ENCODE measurements at places on chromosomes 1 and 21.

- H3K27me3 ChIP-seq, result no peaks in the 10 kb centered on the region
- no peaks in the 10 kb centered on the region for H3K4me1 ChIP-seq
- H3K27ac ChIP-seq, result no peak overlapping the region
- H3K36me3 ChIP-seq, result peaks cover 5% of the 10 kb centered on the region
These were observed 25.4 kb downstream of the HMGCS2 start for GRCh38 chr1:119743308-119743707.

DNA sequence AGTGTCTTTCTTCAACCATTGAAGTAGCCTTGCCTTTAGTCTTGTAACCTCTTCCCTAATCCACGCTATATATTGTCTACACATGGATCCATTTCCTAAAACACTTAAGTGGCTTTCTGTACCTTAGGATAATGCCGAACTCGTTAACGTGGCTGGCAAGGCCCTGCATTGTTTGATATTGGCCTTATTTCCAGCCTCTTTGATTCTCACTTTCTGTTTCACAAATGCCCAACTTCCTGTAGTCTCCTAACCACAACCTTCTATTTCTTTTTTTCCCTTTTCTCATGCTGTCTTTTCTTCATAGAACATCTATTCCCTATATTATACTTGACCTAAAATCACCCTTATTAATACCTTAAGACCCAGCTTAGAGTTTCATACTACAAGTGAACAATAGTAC is 536.0 kb downstream of the LMO4 start:
- H3K36me3 ChIP-seq, result no peaks in the 10 kb centered on the region
- H3K27me3 ChIP-seq, result no peaks in the 10 kb centered on the region
- peaks cover 4% of the 10 kb centered on the region for H3K4me1 ChIP-seq
- H3K4me3 ChIP-seq, result no peak overlapping the region
- H3K27ac ChIP-seq, result no peak overlapping the region

DNA sequence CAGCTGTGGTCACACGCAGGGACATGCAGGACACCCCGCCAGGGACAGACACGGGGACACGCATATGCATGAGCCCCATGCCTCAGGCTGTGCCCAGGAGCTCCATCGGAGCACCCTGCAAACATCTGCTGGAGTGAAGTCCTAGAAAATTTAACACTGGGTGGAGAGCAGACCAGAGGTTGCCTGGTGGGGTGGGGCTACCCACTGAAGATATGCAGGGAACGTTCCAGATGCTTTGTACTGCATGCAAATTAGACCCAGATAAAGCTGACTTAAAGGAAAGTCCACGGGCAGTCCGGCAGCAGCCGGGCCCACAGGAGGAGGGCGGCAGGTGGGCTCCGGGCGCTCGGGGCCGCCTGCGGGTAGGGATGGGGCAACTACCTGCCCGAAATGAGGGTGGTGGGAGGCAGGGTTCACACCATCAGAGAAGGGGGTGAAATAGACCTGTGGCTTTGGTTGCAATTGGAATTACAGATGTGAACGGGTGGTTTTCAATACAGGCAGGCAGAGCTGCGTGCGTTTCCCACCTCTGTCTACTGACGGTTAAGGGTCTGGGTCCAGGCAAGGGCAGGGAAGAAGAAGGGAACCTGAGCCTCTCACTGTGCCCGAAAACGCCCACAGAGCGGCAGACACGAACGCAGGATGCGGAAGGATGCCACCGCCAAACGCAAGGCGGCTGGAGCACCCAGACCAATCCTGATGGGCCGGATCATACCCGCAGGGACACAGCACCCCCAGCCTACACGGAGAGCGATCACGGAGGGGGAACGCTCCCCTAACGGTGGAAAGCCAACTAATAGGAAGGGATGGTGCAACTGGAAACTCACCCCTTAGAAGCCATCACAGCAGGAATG is 21.0 kb downstream of the CFAP74 start:
- peaks cover 2% of the 10 kb centered on the region for H3K27me3 ChIP-seq
- H3K4me3 ChIP-seq, result no peak overlapping the region
- no peak overlapping the region for H3K27ac ChIP-seq
- no peak for DNase-seq

DNA sequence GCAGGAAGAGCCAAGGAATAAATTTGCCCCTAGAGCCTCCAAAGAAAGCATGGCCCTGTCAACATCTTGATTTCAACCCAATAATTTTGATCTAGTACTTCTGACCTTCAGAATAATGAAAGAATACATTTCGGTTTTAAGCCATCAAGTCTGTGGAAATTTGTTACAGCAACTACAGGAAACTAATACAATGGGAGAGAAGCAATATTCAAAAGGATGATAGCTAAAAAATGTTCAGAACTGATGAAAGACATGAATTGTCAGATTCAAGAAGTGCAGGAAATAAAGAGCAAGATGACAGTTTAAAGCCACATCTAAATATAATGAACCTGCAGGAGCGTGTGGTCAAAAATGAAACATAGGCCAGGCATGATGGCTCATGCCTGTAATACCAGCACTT is 24.8 kb upstream of the IFFO2 start:
- H3K36me3 ChIP-seq, result no peaks in the 10 kb centered on the region
- H3K4me3 ChIP-seq, result no peak overlapping the region
- H3K4me1 ChIP-seq, result no peaks in the 10 kb centered on the region
- no peak for DNase-seq
- H3K27me3 ChIP-seq, result peaks cover 20% of the 10 kb centered on the region

DNA sequence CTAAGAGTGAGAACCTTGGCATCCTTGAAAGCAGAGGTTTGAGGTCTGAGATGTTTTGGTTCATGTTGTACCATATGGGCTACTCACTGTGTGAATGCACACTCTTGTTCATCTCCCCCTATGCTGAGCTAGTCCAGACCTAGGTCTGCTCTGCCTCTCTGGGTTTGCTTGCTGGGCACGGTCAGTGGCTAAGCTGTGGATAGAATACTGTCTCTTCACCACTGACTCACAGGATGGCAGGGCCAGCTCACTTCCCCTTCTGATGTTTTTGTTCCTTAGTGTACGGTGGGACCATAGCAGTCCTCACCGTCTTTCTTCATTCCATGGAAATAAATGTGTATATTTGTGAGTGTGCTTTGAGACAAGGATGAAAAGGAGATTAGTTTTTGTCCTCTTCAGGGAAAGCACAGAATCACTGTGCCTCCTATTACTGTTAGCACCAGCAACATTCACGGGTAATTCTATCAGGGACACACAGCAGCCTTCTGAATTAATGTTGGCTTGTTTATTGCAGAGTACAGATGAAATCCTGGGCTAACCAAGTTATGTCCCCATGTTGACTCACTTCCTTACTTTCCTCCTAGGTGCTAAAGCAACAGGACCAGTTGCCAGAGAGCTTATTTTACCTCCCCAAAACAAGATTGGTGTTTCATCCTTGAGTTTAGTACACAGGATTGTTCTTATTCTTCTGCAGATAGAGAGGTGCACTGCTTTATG is 56.9 kb upstream of the IVNS1ABP start:
- H3K4me3 ChIP-seq, result no peak overlapping the region
- H3K27me3 ChIP-seq, result no peaks in the 10 kb centered on the region
- no peaks in the 10 kb centered on the region for H3K36me3 ChIP-seq
- H3K27ac ChIP-seq, result peak overlapping the region; percentile 10
- DNase-seq, result peak; percentile 13

DNA sequence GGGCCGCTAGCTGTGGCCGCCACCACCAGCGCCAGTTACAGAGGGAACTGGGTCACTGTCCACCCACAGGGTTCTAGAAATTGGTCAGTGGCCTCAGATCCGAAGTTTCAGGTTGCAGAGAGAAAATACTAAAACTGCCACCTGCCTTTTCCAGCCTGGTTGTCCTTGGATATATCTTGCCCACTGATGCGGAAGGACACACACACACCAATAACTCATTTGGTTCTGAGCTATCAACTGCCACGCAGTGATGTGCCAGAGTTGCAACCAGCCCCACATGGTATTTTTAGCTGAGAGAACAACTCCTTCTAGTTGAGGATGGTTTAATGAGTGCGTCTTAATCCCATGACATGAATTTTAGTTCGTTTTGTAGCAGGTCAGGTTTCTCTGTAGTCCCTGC is 68.1 kb downstream of the SH3BGR start:
- H3K27ac ChIP-seq, result no peak overlapping the region
- H3K4me3 ChIP-seq, result no peak overlapping the region
- peaks cover 1% of the 10 kb centered on the region for H3K27me3 ChIP-seq
- peaks cover 2% of the 10 kb centered on the region for H3K4me1 ChIP-seq
- no peak for DNase-seq

GRCh38 chr1:245062741-245063305 is 92.0 kb upstream of the KIF26B start:
- no peaks in the 10 kb centered on the region for H3K36me3 ChIP-seq
- H3K4me1 ChIP-seq, result no peaks in the 10 kb centered on the region
- DNase-seq, result peak; percentile 16
- H3K27ac ChIP-seq, result no peak overlapping the region

GRCh38 chr1:217029281-217030157 is 306.3 kb upstream of the ESRRG start:
- H3K36me3 ChIP-seq, result no peaks in the 10 kb centered on the region
- H3K4me3 ChIP-seq, result no peak overlapping the region
- H3K27ac ChIP-seq, result no peak overlapping the region
- H3K4me1 ChIP-seq, result no peaks in the 10 kb centered on the region
- H3K27me3 ChIP-seq, result no peaks in the 10 kb centered on the region

- H3K36me3 ChIP-seq, result no peaks in the 10 kb centered on the region
- peaks cover 8% of the 10 kb centered on the region for H3K27me3 ChIP-seq
- no peak overlapping the region for H3K4me3 ChIP-seq
- no peak for DNase-seq
These were observed 24.6 kb upstream of the OVAAL start for GRCh38 chr1:180534214-180534613.

- no peak overlapping the region for H3K27ac ChIP-seq
- no peak for DNase-seq
- no peaks in the 10 kb centered on the region for H3K36me3 ChIP-seq
- no peak overlapping the region for H3K4me3 ChIP-seq
These were observed 48.6 kb upstream of the LMO4 start for GRCh38 chr1:87279966-87280535.

DNA sequence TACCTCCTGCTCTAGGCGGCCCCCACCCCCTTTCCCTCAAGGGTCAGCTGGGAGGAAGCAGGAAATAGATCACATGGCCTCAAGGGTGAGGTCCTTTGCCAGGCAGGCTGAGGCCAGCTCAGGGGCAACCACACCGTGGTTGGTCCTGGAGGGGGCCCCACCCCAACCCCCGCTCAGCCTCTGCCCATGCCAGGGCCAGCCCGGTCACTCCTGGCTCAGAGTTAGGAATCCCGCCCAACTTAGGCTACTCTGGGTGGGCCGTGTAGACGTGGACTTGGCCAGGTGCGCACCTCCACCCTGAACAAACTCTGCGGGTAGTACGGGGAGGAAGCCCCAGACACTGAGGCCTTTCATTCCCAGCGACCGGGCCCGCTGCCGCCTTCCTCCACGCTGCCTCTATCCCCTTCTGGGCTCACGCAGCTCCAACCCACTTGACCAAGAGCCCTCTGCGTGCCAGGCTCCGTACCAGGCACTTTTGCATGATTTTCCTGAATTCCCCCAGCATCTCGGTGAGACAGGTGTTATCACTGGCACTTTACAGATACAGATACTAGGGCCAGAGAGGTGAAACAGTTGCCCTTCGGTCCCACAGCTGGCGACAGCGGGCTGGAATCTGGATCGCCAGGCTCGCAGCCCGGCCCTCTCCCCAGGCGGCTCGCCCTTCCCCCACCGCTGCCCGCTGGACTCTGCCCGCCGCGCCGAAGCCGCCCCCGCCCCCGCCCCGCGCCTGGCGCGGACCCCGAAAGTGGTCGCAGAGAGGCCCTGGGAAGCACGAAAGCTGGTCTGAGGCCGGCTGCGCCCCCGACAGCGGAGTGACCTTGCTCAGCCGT is 769 bp downstream of the GALE start:
- peak; percentile 74 for DNase-seq
- peak overlapping the region; percentile 90 for H3K27ac ChIP-seq
- no peaks in the 10 kb centered on the region for H3K27me3 ChIP-seq
- peaks cover 17% of the 10 kb centered on the region for H3K36me3 ChIP-seq
- H3K4me3 ChIP-seq, result peak overlapping the region; percentile 94

GRCh38 chr1:239897458-239897857 is 194.2 kb upstream of the FMN2 start:
- H3K27ac ChIP-seq, result no peak overlapping the region
- H3K36me3 ChIP-seq, result no peaks in the 10 kb centered on the region
- peaks cover 5% of the 10 kb centered on the region for H3K27me3 ChIP-seq
- DNase-seq, result no peak
- no peak overlapping the region for H3K4me3 ChIP-seq
- peaks cover 2% of the 10 kb centered on the region for H3K4me1 ChIP-seq

- H3K4me1 ChIP-seq, result peaks cover 17% of the 10 kb centered on the region
- peaks cover 12% of the 10 kb centered on the region for H3K36me3 ChIP-seq
- no peak overlapping the region for H3K4me3 ChIP-seq
- peaks cover 4% of the 10 kb centered on the region for H3K27me3 ChIP-seq
- H3K27ac ChIP-seq, result no peak overlapping the region
These were observed 14.7 kb upstream of the IL24 start for GRCh38 chr1:206882555-206882954.

DNA sequence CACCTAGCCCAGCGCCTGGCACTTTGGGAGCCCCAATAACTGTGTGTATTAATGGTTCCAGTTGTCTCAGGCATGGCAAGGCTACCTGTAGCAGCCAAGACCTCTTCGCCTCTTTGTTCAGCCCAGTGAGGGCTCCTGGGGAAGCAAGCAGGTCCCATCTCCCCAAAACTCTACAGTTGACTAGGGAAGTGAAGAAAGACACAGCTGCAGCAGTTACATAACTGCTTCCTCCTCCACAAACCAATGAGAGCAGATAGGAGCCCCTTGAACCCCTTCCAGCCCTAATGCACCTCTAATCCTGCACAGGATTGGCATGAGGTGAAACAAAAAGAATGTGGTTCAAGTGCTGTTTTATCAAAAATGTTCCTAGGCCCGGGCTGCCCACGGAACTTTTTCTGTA is 100.5 kb downstream of the SYF2 start:
- peaks cover 3% of the 10 kb centered on the region for H3K27me3 ChIP-seq
- H3K4me3 ChIP-seq, result no peak overlapping the region
- no peaks in the 10 kb centered on the region for H3K4me1 ChIP-seq

DNA sequence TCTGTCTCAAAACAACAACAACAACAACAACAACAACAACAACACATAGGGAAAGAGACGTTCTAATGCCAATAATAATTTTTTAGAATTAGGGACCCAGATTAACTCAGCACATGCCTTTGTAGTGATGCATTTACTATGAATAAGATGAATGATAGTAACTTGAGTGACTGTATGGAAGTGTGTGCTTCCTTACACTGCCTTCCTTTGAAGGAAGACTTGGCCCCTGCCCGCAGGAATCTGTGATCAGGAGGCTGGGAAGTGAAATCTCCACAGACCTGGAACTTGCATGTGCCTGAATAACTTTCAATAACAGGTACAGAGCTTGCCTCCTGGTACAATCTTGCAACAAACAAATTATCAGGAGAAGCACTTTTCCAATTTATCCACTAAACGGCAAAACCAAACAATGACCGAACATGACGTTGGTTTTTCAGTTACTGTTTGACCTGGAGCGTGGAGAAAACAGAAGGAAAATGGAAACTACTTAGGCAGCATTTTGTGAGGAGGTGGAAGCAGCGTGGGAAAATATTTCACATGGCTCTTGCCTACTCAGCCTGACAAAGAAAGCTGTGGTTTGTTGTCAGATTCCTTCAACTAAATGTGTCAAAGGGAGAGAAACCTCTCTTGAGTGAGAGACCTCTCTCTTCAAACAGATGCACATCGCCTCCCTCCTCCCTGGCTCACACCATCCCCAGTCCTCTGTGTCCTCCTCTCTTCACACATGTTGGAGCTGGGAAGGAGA is 10.1 kb upstream of the ABCA4 start:
- DNase-seq, result no peak
- H3K27me3 ChIP-seq, result peaks cover 8% of the 10 kb centered on the region
- H3K36me3 ChIP-seq, result no peaks in the 10 kb centered on the region
- no peak overlapping the region for H3K4me3 ChIP-seq
- H3K4me1 ChIP-seq, result no peaks in the 10 kb centered on the region
- no peak overlapping the region for H3K27ac ChIP-seq

- H3K27ac ChIP-seq, result no peak overlapping the region
- no peaks in the 10 kb centered on the region for H3K4me1 ChIP-seq
- peaks cover 4% of the 10 kb centered on the region for H3K36me3 ChIP-seq
- DNase-seq, result no peak
- no peaks in the 10 kb centered on the region for H3K27me3 ChIP-seq
These were observed 28.7 kb downstream of the WNT2B start for GRCh38 chr1:112537456-112537855.
